ENCODE measurements at places on chromosomes 5 and 9. TPM values are rescaled to one million over a fixed set of nuclear protein-coding genes. Genes with fewer than 3 reads are reported as not detected.

CD180 gene
- total RNA-seq = not detected

IFNB1 gene
- not detected for total RNA-seq

OR2Y1 gene
- total RNA-seq = not detected

FOXI1 gene
- total RNA-seq = not detected

SEMA5A gene
- not detected for total RNA-seq

PIP5K1B gene
- 0.16 TPM for total RNA-seq

VAV2 gene
- 10.1 TPM for total RNA-seq

PROB1 gene
- 6.2 TPM for total RNA-seq

DNLZ gene
- total RNA-seq = 21.6 TPM

HRCT1 gene
- total RNA-seq = not detected

OR1J2 gene
- not detected for total RNA-seq

TTC23L gene
- not detected for total RNA-seq

RPS23 gene
- total RNA-seq = 1,974 TPM

LURAP1L gene
- not detected for total RNA-seq

ANKRD55 gene
- total RNA-seq = 0.52 TPM

GPSM1 gene
- total RNA-seq = 1.8 TPM

HBEGF gene
- 13.5 TPM for total RNA-seq

LHX3 gene
- total RNA-seq = 0.16 TPM

LTC4S gene
- total RNA-seq = 3.8 TPM

RNF224 gene
- not detected for total RNA-seq

RLN2 gene
- total RNA-seq = 2.8 TPM

PTGDS gene
- total RNA-seq = 1.2 TPM

SLC1A3 gene
- total RNA-seq = not detected

TRAF1 gene
- 51.6 TPM for total RNA-seq

FBN2 gene
- not detected for total RNA-seq

HTR1A gene
- not detected for total RNA-seq

MED10 gene
- total RNA-seq = 49.2 TPM
